ENCODE measurements at places on chromosomes 3 and 15.

GRCh38 chr15:80461356-80462095, 57.3 kb downstream of the ARNT2 start:
- peak; percentile 25 for DNase-seq

DNA sequence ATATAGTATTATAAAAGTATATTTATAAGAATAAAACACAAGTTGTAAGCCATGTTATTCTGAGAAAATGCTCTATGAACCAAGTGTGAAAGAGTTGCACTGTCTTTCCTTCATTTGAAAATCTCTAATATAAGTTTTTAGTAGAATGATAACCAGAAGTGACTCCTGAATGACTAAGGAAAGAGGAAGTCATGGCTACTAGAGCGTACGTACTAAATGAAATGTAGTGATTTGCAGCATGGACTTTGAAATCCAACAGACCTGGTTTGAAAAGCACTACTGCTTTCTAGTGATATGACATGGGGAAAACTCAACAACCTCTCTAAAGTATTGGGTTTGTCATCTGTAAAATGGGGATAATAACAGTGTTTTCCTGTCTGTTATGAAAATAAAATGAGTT, 10.3 kb upstream of the DNAJC13 start:
- no peak for DNase-seq

GRCh38 chr15:66773129-66773873, 71.3 kb downstream of the SMAD6 start:
- DNase-seq: peak; percentile 83

- no peak for DNase-seq
Measured at GRCh38 chr3:65540666-65541065, 498.1 kb downstream of the MAGI1 start.

DNA sequence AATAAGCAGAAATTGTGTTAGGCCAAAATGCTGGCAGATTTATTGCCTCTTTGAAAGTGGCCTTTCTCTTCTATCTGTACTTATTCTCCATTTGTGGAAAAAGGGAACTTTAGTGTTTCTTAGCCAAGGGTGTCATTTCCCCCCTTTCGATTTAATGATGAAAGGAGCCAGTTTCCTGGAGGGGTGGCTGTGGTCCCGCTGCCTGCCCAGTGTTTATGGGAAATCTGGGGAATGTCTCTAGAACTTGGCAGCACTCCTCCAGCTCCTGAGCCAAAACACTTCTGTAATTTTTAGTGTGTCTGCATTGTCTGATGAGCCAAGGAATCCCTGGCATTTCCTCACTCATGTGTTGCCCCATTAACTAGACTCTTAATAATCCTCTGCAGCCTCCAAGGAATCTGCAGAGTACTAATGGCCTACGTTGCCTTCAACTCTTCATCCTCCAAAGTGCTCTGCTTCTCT, 448.8 kb downstream of the GRM7 start:
- peak; percentile 13 for DNase-seq

DNA sequence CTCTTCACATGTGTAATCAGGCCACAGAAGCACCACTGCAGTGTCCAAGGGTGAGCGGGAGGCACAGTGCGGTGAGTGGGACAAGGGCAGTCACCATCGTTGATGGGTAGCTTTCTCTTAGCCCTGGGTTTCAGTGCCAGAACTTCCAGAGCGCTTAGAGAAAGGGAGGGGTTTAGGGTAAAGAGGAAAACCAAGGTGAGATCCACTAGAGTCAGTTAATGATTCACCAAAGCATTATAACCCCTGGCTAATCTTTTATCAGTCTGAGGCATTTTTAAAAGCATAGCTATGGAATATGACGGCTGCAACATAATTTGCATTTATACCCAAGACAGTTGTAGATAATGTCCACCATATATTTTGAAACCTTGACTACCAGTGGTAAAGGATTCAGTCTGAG, 94.8 kb downstream of the SHQ1 start:
- no peak for DNase-seq

GRCh38 chr15:77144492-77145070, 73.7 kb upstream of the TSPAN3 start:
- DNase-seq: no peak

GRCh38 chr15:94858449-94858848, 627.1 kb downstream of the MCTP2 start:
- no peak for DNase-seq

DNA sequence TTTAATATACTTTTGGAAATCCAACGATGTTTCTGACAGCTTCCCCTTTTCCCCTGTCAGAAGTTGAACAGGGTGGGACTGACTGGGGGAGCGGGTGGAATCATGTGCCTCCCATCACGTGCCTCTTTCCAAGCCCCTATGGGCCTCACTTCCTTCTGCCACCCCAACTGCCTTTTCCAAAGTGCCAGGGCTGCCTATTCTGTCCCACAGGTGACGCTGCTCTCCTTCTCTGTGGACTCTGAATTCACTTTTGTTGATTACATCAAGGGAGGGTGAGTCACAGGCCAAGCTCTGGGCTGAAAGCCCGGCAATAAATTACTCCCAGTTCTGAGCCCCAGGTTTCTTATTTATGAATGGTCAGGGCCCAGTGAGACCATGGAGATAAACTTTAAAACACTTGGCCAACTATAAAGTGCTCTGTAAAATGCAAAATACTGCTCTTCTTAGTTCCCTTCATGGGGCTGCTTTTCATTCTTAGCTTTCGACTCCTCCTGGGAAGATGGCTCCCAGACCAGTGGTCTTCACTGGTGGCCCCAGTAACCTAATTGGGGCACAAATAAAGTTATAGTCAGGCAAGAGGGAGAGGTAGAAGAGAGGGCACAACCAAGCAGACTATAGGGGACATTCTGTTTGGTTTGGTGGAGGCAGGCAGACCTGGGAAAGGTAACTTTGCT, 12.3 kb downstream of the CPNE9 start:
- peak; percentile 86 for DNase-seq

GRCh38 chr3:9783954-9784353, 8.3 kb downstream of the TADA3 start:
- no peak for DNase-seq

- no peak for DNase-seq
Measured at GRCh38 chr15:58770519-58770856, 614 bp upstream of the MINDY2 start.

DNA sequence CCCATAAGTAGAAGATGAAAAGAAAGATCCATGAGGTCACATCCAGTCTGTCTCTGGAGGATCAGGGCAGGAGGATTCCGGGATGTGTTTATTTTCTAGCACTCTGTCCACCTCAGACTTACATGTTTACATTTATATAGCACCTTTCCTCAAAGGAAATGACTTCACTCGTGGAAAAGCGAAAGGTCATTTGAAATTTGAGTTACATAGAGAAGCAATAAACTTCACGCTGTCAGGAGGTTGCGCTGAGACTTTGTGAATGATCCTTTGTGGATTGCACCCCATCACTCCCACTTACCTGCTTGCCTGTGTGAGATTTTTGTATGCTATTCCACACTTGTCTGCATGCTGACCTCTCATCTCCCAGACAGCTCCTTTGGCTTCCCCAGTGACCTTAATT, 540.5 kb downstream of the AGBL1 start:
- no peak for DNase-seq

DNA sequence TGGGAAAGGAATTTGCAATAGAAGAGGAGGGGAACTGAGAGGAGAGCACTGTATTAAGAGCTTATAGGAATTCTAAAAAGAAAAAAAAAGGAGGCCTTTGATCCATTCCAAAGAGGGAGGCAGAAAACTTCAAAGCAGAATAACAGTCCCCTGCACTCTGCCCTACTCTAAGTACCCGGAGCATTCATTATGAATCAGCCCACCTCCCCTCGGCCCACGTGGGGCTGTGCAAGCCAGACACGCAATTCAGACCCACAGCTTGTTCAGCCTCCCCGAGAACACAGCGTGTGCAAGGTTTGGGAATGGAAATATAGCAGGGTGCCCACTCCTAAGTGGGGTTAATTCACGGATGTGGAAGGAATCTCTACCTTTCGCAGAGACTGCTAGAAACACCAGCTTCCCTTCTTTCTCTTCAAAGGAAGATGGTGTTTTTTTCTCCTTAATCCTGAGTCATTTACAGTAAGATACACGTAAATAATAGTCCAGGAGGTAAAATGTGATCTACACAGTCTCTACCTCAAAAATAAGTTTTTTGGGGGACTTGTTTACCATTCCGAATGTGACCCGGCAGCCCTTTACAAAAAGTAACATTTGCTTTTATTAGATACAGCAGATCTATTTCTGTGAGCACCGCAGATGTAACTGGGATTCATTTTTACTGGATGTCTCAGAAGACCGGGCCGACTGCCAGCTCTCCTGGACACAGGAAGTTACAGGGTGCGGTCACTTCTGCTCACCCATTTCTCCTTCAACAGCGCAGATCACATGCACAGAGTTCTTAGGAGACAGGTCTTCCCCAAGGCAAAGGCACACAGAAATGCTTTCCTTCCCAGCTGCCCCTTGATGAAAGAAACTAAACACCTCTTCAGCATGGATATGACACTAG, 768.5 kb upstream of the CFAP20DC start:
- peak; percentile 65 for DNase-seq
